ENCODE measurements at places on chromosomes 13 and 19.

- no peak for DNase-seq
These were observed 10.5 kb downstream of the MYCBP2 start for GRCh38 chr13:77316430-77316829.

- no peak for DNase-seq
These were observed 16.0 kb downstream of the NAPSA start for GRCh38 chr19:50349277-50350057.

DNA sequence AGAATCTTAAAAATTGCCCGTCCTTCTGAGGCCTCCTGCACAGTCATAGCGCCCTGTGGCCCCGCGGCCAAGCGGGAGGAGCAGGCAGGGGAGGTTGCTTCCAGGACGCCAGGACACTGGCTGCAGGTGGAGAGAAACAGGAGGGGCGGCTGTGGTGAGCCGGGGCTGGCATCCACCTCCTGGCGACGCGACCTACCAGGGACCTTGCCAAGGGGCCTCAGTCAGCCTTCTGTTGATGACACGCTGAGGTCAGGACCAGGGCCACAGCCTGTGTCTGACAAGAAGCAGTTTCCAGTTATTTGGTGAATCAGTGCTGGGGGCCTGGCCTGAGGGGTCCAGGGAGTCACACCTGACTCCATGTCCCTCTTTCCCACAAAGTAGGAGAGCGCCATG, 13.3 kb upstream of the MKNK2 start:
- no peak for DNase-seq

GRCh38 chr13:97220151-97220900, 1.8 kb upstream of the MBNL2 start:
- DNase-seq: no peak

DNA sequence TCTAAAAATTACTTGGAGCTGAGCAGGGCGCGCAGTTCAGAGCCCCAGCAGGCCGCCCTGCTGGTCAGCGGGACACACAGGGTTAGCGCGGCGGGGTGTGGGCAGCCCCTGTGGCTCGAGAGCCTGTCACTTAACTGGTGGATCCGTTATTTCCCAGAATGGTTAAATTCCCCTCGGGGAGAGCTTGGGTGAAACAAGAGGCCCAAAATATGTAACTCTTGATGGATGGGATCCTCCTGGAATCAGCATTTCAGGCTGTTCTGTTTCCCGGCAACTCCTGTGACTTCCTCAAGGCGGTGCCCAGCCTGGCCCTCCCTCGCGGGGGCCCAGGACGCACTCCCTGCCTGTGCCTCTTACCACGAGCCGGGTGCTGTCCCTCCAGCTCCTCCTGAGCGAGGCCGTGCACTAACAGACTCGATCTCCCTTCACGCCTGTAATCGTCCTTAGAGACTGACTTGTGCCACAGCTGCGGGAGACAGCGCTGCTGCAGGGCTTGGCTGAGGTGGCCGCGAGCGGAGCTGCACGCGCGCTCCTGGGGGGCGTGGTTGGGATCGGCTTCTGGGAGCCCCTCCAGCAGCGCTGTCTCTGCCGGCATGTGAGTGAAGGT, 9.7 kb downstream of the PTBP1 start:
- no peak for DNase-seq

Measured in NB4 (cell line).